ENCODE measurements at places on chromosomes 5 and 9.

- no peak for DNase-seq
These were observed 122.1 kb downstream of the WNK2 start for GRCh38 chr9:93306081-93306480.

DNA sequence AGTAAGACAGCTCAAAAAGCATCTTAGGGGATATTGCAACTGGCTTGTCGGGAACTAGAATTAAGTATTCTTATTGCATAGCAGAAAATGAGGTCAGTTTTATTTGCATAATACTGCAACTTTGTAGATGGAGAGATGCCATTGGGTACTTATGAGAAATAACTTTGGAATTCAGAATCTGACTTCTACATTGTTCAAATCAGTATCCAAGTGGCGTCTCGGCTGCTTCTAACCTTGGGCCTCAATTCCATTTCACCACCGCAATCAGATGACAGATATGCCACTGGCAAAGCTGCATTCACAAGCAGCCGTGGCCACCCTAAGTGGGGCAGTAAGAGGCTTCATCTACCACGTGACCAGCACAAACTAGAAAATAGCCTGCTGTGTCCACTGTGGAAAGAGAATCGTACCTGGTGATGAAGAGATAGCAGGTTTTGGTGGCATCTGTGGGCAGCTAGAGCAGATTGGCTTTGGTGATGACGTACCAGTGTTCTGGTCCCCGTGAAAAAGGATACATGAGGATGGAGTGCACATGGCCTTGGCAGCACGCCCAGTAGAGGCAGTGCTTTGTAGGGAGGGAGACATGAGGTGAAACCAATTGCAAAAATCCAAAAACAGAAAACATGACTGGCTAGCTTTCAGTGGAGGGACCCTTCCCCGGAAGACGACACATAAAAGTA is 116.6 kb downstream of the KLHL3 start:
- peak; percentile 87 for DNase-seq

GRCh38 chr9:4422495-4422894 is 67.8 kb upstream of the SLC1A1 start:
- no peak for DNase-seq

DNA sequence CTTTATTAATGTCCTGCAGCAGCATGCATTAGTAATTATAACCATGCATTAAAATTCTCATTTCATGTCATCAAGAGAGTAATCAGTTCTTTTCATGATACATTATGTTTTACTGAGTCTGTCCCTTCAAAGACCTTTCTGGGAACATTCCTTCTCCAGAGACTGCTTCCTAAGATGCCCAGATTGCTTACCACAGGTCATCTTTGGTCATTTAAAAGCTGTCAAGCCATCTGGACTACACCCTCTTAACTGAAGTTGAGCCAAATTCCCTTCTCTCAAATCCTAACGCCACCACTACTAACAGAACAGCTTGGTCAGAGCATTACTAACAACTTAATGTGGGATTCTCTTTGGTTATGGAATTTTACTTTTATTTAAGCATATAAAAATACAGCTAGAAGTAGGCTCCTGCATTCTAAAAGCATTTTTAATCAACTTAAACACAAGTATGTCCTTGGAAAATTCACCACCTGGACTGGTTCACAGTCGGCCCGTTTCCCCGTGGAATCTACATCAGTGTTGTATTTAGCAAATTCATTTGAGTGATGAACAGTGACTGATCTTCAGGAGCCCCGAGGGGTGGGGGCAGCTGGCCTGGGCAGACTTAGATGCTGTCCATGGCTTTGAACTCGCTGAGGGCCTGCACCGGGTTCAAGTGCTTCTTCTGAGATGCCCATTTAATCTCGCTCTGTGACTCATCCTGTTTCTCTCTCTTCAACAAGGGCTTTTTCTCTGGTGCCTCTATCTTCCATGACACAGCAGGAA is 92.8 kb upstream of the CCDC112 start:
- no peak for DNase-seq

- DNase-seq: peak; percentile 13
These were observed 320.3 kb downstream of the ACTL7B start for GRCh38 chr9:108535526-108535925.

- peak; percentile 0 for DNase-seq
These were observed 38.1 kb upstream of the TUSC1 start for GRCh38 chr9:25716220-25716872.

DNA sequence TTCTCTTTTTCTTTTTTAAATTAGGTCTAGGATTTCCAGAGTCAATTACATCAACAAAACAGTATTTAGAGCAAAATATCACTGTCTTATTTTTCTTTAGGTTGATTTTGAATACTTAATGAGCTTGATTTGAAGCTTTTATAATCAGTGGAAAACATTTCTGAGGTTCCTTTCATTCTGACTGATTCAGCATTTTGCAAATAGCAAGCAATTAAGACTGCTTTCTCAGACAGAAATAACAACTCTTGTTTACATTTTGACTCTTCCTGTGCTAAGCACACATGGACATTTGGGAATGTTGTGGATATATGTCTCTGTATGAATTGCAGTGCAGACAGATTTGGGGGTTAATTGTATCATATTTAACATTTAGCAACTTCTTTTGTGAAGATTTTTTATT is 22.2 kb upstream of the MCCC2 start:
- no peak for DNase-seq

- DNase-seq: peak; percentile 16
These were observed 1.2 kb downstream of the FNBP1 start for GRCh38 chr9:130041648-130042405.

DNA sequence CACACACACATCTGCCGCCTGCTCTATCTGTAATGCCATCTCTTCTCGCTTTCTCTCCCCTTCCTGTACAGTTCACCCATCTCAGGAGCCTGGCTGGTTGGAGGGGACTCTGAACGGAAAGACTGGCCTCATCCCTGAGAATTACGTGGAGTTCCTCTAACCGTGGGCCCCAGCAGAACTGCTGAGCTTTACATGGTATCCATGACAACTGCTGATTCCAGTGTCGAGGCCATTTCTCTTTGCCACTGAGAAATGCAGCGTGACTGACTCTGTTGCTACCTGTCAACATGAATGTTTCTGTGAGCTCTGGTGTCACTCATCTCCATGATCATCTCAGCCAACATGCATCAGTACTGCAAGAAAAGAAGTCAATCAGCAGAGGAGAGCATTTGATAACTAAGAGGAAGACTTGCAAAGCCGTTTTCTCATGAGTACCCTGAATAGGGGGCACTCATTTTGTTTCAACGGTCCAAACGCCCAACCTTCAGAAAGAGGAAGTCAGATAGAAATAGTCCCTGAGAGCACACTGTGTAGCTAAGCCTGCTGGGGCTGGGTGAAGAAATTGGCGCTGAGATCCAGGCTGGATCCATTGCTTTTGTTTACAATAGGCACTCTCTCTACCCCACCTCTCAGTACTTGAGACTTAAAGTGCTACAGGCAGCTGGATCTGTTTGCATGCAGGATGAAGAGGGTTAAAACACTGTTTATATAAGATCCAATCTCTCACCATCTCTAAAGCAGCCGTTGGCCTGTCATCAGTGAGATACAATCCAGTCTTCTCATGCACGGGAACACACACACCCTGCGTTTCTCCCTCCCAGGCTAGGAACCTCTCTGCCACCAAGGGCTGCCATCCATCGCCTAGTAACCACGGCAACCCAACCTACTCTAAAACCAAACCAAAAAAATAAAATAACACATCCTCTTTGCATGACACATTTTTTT is 180.9 kb downstream of the NR3C1 start:
- DNase-seq: peak; percentile 77

- no peak for DNase-seq
These were observed 139.8 kb downstream of the ELAVL2 start for GRCh38 chr9:23686257-23686656.

DNA sequence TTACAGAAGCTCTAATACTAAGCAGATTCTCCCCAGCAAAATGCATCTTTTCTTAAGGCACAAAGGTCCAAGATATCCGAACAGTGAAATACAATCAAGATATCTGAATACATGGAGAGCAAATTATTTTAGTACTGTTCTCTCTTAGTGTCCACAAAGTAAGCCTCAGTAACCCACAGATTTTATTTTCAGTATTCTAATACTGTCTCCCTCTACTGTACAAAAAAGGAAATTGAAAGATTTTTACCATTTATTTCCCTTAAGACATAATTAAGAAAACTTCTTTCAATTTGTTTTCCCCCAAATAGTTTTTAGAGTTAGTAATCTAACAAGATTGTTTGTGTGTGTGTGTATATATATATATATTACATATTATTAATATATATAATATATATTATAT is 24.7 kb upstream of the NOL6 start:
- DNase-seq: peak; percentile 2

- DNase-seq: no peak
These were observed 26.9 kb upstream of the FEM1C start for GRCh38 chr5:115571441-115571878.

- DNase-seq: no peak
These were observed 595.2 kb downstream of the RAB3C start for GRCh38 chr5:59178071-59178470.

DNA sequence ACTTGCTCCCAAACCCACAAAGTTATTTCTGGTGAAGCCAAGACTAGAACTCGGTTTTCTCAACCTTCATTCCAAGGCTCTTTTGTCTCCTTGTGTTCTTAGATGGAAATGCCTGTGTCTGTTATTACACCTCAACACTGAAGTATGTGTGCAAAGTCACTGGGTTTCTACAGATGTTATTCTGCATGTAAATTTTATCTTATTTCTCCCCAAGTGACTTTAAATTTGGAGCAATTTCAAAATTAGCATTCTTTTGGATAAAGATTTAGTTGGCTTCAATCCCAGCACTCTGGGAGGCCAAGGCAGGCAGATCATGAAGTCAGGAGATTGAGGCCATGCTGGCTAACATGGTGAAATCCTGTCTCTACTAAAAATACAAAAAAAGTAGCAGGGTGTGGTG is 104.4 kb upstream of the GNA14 start:
- no peak for DNase-seq

DNA sequence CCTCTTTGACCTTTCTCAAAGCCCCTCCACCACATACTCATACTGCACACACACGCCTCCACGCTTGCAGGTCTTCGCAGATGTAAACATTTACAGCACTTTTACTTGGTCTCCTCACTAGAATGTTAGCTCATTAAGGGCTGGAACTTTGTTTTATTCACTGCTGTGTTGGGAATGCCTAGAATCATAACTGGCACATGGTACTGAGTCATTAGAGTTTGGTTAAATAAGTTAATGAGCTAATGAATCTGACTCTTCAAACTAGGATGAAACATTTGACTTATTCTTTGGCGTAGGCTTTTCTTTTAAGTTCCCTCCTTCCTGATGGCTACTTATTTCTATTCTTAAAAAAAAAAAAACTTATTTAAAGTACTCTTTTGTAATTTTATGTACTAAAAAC is 28.9 kb downstream of the MAN2A1 start:
- no peak for DNase-seq

DNA sequence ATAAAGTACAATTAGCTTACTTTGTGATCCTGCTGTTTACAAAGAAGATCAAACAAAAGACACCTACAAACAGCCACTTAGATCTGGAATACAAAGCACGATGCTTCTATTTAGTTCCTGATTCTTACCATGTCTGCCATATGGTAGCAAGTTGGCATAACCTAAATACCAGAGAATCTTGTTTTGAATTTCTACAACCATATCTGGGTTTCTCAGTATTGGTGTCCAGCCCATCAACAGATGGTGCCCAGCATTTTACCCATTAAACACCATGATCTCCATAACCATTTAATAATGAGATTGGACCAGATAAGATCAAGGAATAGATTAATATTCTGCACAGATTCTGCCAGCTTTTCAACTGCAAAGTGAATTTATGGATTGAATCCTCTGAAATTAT is 29.8 kb downstream of the SLC24A2 start:
- no peak for DNase-seq

- no peak for DNase-seq
These were observed 490.3 kb downstream of the ARHGEF28 start for GRCh38 chr5:74116266-74116665.

- DNase-seq: no peak
These were observed 37.0 kb upstream of the SYNPO start for GRCh38 chr5:150603491-150603890.

GRCh38 chr5:6394429-6395101 is 16.2 kb upstream of the MED10 start:
- DNase-seq: no peak

- no peak for DNase-seq
These were observed 22.0 kb upstream of the ARHGEF28 start for GRCh38 chr5:73603998-73604397.

GRCh38 chr5:19891658-19892057 is 96.3 kb downstream of the CDH18 start:
- DNase-seq: no peak

- DNase-seq: no peak
These were observed 123.6 kb downstream of the MYO10 start for GRCh38 chr5:16812448-16812847.

- DNase-seq: no peak
These were observed 325.5 kb downstream of the ZNF608 start for GRCh38 chr5:124420952-124421351.

DNA sequence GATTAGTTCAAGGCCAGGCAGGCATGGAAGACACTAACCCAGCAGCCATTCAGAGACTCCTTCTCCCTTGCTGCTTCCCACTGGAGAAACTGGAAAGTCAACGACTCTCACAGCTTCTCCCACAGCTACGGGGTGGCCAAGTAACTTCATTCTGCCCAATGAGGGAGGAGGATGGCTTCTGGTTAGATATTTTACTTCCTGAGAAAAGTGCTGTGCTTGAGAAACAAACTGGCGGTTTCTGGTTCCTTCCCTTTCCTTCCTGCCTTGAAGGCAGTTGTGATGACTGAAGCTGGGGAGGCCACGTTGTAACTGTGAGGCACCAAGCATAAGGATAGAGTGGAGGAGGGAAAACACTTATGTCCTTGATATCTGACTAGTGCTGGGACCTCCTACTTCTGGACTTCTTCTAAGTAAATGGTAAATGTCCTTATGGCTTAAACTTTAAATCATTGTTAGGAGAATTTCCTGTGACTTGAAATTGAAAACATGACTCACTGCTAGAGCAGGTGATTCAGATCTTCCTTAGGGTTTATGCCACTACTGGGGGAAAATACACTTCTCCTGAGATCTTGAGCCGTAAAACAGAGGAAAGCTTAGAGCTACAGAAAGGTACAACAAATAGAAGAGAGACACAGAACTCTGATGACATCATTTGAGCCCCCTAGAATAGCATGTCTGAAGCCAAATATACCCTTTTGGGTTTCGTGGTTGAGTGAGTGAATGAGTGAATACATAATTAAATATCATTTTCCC is 3.1 kb upstream of the GNPDA1 start:
- no peak for DNase-seq

- no peak for DNase-seq
These were observed 12.5 kb upstream of the FOXE1 start for GRCh38 chr9:97840521-97840920.

GRCh38 chr9:101458963-101459631 is 23.5 kb upstream of the ALDOB start:
- peak; percentile 84 for DNase-seq

Measured in NCI-H2171 treated with DMSO at 0.1 percent for 48 hours (cell line).